T-helper 17 cell (primary cell): ENCODE measurements at places on chromosomes 2 and 18.

DNA sequence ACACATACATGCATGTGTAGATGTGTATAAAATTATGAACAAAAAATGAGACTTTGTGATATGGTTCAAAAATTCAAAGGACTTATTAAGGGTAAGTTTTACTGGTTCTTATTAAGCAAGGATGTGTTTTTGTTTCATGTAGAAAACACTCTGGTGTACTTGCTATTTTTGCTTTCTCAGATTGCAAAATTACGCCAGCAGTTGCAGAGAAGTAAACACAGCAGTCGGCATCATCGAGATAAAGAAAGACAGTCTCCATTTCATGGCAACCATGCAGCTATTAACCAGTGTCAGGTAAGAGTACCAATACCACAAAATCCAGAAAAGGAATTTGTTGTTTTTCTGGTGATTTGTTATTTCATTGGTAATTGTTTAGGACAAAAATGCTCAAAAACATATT, 91.3 kb downstream of the FAM117B start:
- DNase-seq = no peak

DNA sequence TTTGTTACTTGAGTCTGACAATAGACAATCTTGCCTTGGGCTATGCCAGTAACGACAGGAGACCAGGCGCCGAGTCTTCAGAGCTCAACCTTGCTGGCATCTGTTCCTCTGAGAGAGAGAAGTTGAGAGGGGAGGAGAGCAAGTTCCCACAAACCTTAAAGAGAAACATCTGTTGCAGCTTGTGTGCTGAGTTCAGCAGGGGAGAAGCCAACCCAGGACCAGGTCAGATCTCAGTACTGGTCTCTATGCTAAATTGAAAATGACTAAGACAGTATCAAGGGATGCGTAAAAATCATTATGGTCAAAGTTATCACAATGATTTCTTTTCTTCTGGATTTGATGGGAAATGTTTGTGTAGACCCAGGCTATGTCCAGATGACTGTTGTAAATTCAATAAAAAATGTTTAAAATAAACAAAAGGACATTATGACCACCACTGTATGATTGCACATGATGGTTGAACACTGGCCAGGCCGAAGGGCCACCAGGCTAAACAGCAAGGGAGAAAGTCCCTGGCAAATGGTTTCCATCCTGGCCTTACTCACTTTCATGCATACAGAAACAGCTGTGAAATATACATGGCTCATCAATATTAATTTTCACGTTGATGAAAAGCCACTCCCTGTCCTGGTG, 100.3 kb upstream of the PMAIP1 start:
- no peak for DNase-seq

DNA sequence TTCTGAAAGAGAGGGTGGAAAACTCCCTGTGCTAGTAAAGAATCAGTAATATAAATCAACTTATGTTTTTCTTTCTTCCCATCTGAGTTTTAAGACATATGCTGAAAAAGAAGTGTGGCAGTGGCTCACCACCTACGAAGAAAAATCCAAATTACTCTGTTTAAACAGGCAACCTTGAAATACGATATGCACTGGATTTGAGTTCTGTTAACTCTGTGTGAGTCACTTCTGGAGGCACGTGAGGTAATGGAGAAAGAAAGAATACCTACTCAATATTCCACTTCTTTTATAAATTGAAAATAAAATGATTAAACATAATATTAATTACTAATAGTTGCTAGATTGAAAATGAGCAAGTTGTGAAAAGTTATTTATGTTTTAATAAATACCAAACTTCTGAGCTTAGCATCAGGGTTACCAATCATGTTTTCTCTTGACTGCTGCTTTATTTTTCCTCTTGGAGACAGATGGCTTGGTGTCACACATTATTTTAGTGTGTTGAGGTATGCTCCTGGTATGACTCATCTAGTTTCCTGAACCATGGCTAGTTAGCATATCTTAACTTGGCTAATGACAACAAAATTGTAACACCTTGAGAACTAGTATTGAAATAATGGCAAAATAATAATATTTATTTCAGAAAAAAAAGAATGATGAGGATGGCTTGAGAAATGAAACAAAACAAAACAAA, 1705.5 kb upstream of the PIK3C3 start:
- no peak for DNase-seq

DNA sequence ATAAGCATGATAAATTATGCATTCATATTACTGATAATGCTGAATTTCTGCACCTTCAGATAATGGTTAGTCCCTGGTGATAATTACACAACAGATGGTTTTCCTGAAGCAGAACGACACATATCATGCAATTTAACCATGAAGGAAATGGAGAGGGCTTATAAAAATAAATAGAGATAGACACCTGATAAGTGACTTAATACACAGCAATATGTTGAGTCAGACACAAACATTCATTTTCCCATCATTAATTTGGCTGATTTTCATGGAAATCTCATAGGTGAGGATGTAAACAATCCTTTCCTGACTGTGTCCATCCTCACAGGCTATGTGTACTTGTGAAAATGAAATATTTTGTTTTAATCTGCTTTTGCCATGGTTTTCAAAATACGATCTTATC, 36.9 kb upstream of the DSEL start:
- DNase-seq = no peak

GRCh38 chr2:217794133-217794986, 208.4 kb downstream of the TNS1 start:
- no peak for DNase-seq

- no peak for DNase-seq
Measured at GRCh38 chr2:239811806-239812560, 213.2 kb downstream of the NDUFA10 start.

- no peak for DNase-seq
Measured at GRCh38 chr2:158317642-158318041, 138.9 kb downstream of the CCDC148 start.

GRCh38 chr2:65064728-65065552, 8.7 kb downstream of the CEP68 start:
- no peak for DNase-seq

DNA sequence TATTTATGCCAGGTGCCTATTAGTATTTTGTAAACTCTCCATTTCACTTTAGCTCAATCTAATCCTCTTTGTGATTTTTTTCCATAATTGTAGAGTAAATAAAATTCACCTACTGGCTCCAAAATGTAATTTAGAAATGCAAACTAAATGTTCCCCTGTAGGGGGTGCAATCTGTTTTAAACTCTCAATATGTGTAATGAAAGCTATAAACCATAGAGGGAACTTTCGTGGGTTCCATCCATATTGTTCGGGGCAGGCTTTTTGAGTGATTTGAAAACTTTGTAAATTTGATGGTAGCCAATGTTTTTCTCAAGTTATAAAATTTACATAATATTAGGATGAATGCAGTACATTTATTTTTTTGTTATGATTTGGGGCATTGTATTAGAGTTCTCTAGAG, 49.4 kb downstream of the TSPYL6 start:
- DNase-seq = no peak

DNA sequence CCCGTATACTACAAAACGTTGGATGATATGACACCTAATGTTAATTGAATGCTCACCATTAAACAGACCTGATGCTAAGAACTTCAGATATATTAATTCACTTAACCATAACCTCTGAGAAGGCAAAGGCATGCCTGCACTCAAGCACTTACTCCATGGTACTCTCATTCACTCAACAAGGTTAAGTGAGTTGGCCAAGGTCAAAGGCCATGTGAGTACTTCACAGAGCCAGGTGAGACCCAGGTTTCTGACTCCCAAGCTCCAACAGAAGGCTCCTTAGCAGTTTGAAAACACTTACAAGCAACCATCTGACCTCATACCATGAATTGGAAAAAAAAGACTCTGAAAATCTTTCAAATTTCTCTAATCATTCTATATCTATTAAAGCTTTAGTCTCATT, 198.8 kb downstream of the L3MBTL4 start:
- DNase-seq = no peak
